ENCODE measurements at places on chromosomes 5 and 9.
A peak's percentile ranks its signal among the peaks of the same experiment; 100 is the strongest.

GRCh38 chr5:10789021-10789420 lies 28.0 kb upstream of the DAP start:
- DNase-seq = peak; percentile 66

DNA sequence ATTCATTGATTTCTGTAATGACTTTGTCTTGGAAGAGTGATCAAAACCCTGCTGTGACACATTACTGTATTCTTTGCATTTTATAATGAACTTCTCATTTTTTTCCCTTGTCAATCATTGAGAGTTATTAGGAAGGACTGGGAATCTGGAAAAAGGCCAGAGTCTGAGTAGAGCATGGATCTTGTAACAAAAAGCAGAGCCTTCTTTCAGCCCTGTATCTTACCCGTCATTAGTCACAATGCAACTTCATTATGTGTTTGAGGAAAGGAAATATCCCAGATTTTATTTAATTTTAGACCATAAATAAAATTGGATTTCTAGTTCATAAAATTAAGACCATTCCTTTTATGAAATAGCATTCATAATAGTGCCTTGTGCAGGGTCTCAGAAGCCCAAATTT lies 131.4 kb downstream of the ARHGEF28 start:
- no peak for DNase-seq

GRCh38 chr9:77943057-77943456 lies 88.6 kb downstream of the GNAQ start:
- no peak for DNase-seq

DNA sequence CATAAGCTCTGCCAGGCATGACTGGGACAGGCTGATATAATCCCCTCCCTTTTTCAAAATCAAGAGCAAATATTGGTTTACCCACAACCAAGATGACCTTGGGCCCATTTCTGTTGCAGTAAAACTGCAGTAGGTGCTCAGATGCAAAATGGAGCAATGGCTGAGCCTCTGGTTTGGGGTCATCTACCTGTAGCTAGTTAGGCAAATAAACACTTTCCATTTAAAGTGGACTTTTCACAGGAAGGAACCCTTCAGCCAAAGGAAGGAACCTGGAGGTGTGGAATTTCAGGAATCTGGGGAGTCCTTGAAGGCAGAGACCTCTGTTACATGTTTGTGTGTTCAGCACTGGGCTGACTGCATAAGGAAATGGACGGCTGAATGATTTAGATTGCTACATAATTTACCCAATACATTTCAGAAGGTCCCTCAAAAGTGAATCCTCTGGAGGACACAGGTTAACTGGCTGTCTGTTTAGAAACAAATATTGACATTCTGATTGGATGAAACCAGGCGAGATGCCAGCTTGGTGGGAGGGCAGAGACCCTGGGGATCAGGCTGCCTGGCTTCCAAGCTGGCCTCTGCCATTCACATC lies 170.1 kb upstream of the ZNF618 start:
- no peak for DNase-seq

DNA sequence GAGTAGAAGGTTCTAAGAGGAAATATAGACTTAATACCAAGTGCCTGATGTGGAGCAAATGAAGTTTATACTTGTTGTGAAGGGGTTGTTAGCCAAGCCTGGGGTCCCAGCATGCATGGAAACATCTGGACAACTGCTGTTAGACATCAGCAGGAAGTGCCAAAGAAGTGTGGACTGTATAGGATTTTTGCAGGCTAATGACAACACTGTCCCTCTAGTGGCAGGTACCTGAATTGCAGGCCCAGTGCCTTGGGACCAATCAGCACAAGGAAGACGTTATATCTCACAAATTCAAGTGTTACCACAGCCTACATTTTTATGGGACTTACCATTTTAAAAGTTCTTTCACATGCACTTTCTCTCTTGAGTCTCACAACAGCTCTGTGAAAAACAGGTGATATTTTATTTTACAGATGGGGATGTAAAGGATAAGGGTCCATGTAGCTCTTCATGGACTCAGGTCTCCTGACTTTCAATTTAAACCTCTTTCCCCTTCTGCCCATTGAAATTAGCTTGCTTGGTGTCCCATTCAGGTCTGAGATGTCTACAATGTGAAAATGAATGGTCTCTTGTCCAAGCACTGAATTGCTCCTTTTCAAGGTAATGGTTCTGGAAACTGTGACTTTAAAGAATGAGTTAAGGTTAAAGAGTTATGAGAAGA lies 89.0 kb upstream of the MAP1B start:
- DNase-seq = peak; percentile 62

- DNase-seq = no peak
Measured at GRCh38 chr5:179207470-179207869, 137.8 kb downstream of the ADAMTS2 start.

DNA sequence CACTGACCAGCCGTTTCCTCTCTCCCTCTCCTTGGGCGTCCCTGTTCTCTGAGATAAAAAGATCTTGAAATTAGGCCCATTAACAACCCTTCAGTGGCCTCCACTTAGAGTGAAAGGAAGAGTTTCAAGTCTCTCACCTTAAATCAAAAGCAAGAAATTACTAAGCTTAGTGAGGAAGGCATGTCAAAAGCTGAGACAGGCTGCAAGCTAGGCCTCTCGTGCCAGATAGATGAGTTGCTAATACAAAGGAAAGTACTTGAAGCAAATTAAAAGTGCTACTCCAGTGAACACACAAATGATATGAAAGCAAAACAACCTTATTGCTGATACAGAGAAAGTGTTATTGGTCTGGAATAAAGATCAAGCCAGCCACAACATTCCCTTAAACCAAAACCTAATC lies 331.3 kb upstream of the SEMA6A start:
- DNase-seq = no peak

DNA sequence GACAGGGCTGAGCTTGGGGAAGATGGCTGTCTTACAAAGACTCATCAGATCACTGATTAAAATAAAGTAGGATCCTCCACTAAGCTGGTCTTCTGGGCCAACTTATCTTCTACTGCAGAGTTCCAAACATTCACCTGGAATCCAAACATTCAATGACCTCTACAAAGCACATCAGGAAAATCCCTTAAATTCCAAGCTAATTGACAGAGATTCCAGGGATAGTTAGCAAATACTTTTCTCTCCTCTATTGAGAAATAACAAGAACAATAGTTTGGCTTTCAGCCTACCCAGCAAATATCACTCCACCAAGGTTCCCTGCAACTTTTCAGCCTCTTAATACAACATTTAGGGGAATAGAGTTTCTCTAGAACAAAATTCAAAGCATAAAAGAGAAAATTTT lies 140.6 kb upstream of the LIFR start:
- no peak for DNase-seq

DNA sequence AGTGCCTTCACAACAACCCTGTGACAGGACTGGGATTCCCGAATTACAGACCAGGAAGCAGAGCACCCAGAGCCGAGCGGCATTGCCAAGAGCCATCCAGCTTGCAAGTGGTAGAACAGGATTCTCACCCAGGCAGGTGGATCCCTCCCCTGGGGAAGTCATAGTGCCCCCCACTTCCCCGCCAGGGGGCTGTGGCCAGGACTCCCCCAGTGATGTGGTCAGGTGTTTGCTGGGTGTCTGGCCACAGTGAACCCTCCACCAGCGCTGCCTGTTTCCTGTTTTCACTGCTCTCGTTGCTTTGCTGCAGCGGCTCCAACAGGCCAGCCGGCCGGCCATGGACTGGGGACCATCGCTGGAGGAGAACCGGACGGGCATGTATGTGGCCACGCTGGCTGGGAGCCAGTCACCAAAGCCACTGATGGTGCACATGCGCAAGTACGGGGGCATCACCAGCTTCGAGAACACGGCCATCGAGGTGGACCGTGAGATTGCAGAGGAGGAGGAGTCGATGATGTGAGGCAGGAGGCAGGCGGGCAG lies 19.3 kb downstream of the SLC6A7 start:
- peak; percentile 67 for DNase-seq

- DNase-seq = no peak
Measured at GRCh38 chr5:95934207-95934804, 27.3 kb downstream of the ELL2 start.

GRCh38 chr5:177507596-177508220 lies 1.9 kb downstream of the DOK3 start:
- peak; percentile 36 for DNase-seq
